Renal cortical epithelial cell (primary cell): ENCODE measurements at places on chromosomes 16 and 17.

- DNase-seq, result peak; percentile 13
These were observed 25.7 kb downstream of the MAP3K3 start for GRCh38 chr17:63647936-63648335.

DNA sequence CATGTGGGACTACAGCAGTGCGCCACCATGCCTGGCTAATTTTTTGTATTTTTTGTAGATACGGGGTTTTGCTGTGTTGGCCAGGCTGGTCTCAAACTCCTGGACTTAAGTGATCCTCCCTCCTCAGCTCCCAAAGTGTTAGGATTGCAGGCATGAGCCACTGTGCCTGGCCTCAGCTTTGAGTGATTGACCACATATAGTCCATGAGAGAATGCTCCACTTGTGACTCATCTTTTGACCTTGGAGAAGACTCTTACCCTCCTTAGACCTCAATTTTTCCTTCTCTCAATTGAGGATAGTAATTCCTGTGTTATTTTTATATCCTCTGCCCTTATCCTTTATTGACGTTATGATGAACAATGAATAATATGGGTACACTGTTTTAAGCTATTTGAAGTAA, 30.9 kb upstream of the DUSP14 start:
- peak; percentile 78 for DNase-seq

GRCh38 chr17:72613806-72614292, 478.6 kb downstream of the SLC39A11 start:
- DNase-seq, result peak; percentile 88

DNA sequence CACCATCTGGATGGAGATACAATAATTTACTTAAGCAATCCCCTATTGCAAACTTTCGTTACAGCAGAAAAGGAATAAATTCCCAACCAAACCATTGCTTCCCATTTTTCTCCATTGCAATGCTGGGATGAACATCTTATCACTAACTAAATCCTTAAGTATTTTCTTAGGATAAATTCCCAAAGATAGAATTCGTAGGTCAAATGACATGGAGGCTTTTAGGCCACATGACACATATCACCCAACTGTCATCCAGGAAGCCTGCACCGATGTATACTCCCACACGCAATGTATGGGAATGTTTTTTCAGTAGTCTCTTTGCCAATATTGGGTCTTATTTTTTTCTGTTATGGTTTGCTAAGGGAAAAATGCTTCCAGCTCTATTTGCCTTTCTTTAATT, 1.6 kb upstream of the TLCD2 start:
- DNase-seq, result no peak

DNA sequence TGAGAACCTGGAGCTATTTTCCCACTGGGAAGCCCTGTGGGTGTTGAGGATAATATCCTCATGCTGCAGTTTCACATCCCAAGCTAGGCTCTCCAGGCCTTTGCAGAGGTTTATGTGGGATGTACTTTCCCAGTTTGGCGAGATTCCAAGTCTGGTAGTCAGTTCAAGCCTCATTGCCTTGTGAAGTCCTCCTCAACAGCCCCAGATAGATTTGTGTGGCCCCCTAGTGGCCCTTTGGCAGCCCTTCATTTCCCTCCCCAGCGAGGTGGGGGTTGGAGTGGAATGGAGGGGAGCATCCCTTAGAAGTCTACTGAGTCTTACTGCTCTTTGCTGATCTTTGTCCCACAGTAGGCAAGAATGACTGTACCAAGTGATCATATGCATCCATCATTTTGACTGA, 137.9 kb downstream of the CDH11 start:
- peak; percentile 45 for DNase-seq

GRCh38 chr16:88281858-88282563, 100.7 kb upstream of the ZNF469 start:
- no peak for DNase-seq

GRCh38 chr16:3761375-3762106, 44.2 kb upstream of the TRAP1 start:
- no peak for DNase-seq

DNA sequence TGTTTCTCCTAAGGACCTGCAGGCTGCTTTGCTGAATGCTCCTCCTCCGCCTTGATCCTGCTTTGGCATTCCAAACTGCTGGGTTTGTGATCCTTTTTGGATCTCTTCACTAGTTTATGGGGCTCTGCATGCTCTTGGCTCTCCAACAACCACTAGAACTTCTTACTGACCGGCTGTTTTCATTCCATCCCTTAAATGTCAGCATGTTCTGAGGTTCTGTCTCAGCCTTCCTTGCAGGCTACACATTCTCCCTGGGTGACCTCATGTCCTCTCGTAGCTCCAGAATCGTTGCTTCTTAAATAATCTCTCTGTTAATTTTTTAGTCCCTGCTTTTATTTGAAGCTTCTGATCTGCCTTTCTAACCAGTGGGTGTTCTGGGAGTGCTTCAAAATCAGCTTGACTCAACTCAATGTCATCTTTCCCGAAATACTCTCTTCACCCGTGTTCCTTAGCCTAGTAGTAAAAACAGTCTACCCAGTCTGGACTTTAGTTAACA, 119.0 kb upstream of the HS3ST2 start:
- no peak for DNase-seq

DNA sequence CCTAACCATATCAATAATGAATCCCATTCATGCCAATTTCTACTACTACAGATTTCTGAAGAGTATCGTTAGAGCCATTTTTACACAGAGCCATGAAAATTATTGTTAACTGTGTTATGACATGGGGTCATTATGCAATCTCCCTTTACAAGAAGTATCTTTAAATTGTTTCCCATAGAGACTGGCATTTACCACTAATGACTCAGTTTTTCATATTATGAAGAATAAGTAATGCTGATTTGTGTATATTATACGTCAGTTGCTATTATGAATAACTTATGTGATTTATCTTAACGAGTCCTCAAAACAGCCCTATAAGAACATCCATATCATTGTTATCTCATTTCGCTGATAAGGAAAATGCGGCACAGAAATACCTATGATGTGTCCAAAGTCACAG, 173.8 kb downstream of the KCNJ2 start:
- DNase-seq, result no peak

DNA sequence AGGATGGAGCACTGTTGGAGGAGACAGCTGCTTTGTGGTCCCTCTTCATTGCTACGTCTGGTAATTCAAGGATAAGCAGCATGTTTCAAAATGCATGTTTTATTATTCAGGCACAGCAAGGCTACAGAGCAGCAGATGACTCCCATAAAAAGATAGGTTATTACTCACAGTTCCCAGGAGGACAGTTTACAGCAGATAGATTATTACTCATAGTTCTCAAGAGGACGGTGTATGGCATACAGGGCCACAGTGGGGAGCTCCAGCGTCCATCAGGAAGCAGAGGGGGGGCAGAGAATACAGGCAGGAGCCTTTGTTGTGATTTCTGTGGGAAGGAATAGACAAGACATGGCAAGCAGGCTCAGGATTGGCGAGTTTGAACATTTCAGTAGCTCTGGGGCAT, 72.9 kb downstream of the DNAH9 start:
- no peak for DNase-seq

- peak; percentile 3 for DNase-seq
These were observed 98.2 kb downstream of the CYLD start for GRCh38 chr16:50839920-50840729.

DNA sequence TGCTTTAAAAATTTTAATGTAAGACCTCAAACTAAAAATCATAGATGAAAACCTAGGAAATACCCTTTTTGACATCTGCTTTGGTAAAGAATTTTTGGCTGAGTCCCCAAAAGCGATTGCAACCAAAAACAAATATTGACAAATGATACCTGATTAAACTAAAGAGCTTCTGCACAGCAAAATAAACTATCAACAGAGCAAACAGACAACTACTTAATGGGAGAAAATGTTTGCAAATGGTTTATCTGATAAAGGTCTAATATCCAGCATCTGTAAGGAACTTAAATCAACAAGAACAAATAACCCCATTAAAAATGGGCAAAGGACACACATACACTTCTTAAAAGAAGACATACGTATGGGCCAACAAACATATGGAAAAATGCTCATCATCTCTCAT, 242.5 kb downstream of the BCAS3 start:
- DNase-seq, result no peak

DNA sequence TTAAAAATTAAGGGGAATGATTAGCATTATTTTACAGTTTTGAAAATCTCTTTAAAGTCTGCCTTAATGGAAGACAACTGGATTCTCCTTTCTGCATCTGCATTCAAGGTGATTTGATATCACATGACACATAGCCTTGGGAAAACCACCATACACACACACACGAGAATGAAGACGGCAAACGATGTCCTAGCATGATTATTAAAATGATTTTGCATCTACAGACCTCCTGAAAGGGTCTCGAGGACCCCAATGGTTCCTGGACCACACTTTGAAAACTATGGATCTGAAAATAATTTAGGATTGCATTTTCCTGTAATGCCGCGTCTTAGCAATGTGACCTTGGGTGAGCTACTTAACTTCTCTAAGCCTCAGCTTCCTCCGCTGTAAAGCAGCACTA, 11.8 kb upstream of the CHST4 start:
- no peak for DNase-seq

- DNase-seq, result peak; percentile 96
These were observed 10.1 kb downstream of the KRT39 start for GRCh38 chr17:40956401-40957254.

- DNase-seq, result peak; percentile 75
These were observed 64.6 kb downstream of the CDK5R1 start for GRCh38 chr17:32551186-32551955.

GRCh38 chr17:59712862-59713261, 5.4 kb downstream of the VMP1 start:
- no peak for DNase-seq

DNA sequence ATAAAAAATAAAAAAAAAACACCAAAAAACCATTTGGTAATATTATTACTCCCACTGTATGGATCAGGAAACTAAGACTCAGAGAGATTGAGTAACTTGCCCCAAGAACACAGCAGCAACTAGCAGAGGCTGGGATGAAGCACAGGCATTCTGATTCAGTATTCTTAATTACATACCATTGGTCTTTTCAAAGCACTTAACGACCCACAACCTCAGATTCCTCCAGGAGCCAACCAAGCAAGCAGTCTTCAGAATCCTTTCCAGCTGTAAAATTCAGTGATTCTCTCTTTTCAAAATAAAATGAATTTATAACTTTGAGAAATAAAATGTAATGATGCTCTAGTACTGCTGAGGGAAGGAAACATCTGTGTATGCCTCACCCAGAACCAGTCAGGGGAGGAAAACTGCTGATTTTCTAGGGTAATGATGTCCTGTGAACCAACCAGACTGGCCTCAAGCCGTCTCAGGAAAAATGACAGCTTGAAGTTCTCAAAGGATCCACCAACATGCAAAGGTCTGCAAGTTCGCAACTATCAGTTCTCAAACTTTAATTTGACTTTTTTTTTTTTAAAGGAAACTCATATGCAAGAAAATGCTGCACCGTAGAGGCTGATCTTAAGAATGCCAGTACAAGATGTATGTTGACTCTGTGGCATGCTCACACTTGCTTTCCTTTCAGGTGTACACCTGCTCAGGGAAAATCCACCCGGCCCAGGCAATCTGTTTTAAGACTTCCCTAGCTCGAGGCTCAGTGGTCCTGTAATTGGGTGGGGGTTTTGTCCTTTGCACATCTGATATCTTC, 9.0 kb downstream of the CUEDC1 start:
- DNase-seq, result peak; percentile 70

DNA sequence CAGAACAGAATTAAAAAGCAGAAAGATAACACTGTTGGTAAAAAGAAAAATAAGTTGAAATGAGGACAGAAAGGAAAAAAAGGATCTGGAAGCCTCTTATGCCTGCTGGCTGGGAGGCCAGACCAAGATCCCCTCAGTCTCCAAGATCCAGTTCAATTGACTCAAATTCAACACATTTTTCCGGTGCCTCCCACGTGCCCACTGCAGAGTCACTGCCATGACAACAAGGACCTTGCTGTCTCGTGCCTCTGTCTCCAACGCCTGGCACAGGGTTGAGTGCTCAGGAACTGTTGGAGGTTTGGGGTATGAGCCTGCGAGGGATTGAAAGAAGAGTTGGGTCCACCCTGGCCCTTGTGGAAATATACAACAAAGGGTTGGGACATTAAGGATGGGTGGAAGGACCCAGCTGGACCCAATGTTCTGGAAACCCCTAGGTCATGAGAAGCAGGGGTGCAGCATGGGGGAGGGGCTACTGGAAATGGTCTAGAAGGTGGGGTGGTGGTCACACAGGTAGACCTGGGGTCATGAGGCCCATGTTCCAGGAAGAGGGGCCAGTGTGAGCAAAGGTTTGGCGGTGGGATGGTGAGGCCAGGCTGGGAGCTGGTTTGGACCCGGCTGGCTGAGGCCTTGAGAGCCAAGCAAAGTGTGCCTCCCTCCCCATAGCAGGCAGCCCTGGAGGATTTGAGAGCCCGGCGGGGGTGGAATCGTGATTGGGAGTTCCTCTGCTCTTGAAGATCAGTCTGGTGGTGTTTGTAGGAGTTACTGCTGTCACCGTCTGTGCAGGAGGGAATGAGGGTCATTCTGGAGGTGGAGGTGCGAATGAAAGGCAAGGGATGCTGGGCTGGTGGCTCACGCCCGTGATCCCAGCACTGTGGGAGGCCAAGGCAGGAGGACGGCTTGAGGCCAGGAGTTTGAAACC, 1.3 kb downstream of the IL34 start:
- DNase-seq, result no peak

DNA sequence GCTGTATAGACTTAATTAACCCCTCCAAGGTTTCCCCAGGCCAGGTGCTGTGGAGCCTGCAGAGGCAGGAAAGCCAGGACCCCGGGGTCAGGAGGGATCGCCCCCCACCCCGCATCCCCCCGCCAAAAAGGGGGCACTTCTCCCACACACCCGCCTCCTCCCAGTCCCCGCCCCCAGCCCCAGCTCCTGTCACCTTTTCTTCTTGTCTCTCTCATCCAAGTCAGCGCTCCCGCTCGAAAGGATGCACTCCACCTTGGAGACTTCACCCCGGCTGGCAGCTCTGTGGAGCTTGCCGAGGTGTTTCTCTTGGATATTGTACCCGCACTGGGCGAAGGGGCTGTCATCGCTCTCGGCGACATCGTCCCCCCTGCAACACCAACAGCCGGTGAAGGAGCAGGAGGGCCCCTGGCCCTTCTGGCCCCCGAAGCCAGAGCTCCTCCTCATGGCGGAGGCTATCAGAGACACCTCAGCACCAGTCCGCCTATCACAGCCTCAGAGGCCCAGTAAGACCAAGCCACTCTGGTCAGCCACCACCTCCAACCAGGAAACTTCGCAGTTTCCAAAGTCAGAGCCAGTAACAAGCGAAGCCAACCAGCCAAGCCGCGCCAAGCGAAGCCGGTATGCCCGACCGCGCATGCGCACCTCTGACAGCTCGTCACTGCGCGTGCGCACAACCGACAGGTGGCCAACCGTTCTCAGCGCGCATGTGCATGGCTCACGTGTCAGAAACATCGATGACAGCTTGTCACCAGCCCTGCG, 52.5 kb downstream of the SHCBP1 start:
- DNase-seq, result no peak
